ENCODE measurements at places on chromosomes 5 and 9. TPM values are rescaled to one million over a fixed set of nuclear protein-coding genes. Genes with fewer than 3 reads are reported as not detected.

Gene C9orf50
- polyA plus RNA-seq = not detected

Gene CATSPER3
- 0.10 TPM for polyA plus RNA-seq

Gene CCL28
- polyA plus RNA-seq = 2.2 TPM

Gene DRD1
- polyA plus RNA-seq = 0.01 TPM

Gene GMCL2
- polyA plus RNA-seq = not detected

Gene ANKRD31
- 0.18 TPM for polyA plus RNA-seq

Gene ITGA1
- 1.2 TPM for polyA plus RNA-seq

Gene C5orf52
- not detected for polyA plus RNA-seq

All from keratinocyte (primary cell).